Naive thymus-derived CD8-positive, alpha-beta T cell (primary cell): ENCODE measurements at places on chromosomes 5 and 9. TPM values are rescaled to one million over a fixed set of nuclear protein-coding genes. Genes with fewer than 3 reads are reported as not detected.
A peak's percentile ranks its signal among the peaks of the same experiment; 100 is the strongest.

Gene DPP7
- 278 TPM for total RNA-seq

Gene HSPB3
- not detected for total RNA-seq

Gene BICD2
- 29.1 TPM for total RNA-seq

Gene DDX4
- total RNA-seq = not detected

DNA sequence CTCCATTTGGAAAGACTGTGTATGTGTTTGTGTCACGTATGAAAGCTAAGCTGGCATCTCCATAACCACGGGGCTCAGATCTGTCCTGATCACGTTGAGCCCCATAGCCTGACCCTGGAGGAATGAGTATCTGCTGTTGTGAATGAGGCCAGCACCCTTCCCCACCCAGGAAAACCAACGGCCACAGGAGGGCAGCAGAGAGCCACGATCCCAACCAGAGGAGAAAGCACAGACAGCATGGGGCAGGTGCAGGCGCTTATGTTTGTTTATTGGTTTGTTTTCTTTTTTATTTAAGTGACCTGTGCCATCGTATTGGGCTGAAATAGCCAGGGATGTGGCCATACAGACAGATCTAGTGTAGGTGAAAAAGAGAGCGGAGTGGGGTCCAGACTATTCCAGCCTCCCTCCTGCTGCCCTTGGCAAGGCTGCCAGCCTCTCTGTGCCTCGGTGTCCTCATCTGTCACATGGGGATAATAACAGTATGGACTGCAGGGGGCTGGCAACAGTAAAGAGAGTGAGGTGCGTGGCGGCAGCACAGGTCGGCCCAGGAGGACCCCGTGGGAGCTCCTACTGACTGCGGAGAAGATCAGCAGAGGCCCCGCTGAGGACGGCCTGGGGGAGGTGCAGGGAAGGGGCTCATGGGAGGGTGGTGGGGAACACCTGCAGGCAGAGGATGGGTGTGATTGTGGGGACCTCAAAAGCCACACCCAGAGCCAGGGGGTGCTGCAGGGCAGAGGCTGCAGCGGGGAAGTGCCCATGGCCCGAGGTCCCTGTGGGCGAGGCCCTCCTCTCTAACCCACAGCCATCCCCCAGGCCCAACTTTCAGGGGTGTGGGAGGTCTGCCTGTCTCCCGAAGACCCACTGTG lies 12.1 kb downstream of the OR2V2 start:
- peak overlapping the region; percentile 82 for H3K4me3 ChIP-seq
- H3K36me3 ChIP-seq = no peaks in the 10 kb centered on the region
- peaks cover 5% of the 10 kb centered on the region for H3K27me3 ChIP-seq
- peak; percentile 92 for DNase-seq
- H3K4me1 ChIP-seq = peaks cover 15% of the 10 kb centered on the region
- H3K27ac ChIP-seq = peak overlapping the region; percentile 96

DNA sequence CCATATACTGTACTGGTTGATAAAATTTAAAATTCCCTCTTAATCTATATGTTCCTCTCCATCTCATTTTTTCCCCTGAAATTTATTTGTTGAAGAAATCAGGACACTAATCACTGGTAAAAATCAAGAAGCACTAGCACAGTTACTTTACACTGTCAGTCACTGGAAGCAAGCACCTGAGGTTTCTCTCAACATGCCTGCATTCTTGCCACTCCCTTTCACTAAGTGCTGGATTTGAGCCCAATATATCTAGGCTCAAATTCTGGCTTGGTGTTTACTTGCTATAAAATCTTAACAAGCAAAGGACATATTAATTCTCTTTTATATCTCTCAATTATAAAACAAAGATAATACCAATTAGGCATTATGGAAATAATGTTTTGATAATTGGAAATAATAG lies 58.6 kb downstream of the DIAPH1 start:
- H3K36me3 ChIP-seq = peaks cover 24% of the 10 kb centered on the region
- H3K27ac ChIP-seq = no peak overlapping the region
- no peak overlapping the region for H3K4me3 ChIP-seq
- no peaks in the 10 kb centered on the region for H3K27me3 ChIP-seq
- peaks cover 29% of the 10 kb centered on the region for H3K4me1 ChIP-seq
- DNase-seq = no peak

DNA sequence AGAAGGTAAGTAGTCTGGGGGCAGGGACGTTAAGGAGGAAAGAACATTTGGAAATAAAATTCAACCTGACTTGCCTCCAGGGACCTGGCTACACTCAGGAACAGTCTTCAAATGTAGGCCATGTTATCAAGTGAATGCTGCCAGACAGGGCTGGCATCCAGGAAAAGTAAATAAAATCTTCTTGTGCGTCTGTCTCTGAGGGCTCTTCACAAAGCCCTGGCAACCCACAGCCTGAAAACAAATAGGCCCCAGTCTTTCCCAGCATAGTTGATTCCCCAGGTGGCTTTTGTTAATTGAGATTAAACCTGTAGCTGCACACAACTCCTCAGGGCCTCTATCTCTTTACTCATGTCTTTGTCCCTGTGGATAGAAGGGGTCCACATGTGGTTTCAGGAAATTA lies 55.4 kb downstream of the STK32A start:
- no peak for DNase-seq
- no peaks in the 10 kb centered on the region for H3K4me1 ChIP-seq
- no peak overlapping the region for H3K4me3 ChIP-seq
- no peaks in the 10 kb centered on the region for H3K36me3 ChIP-seq
- H3K27ac ChIP-seq = no peak overlapping the region
- peaks cover 5% of the 10 kb centered on the region for H3K27me3 ChIP-seq

DNA sequence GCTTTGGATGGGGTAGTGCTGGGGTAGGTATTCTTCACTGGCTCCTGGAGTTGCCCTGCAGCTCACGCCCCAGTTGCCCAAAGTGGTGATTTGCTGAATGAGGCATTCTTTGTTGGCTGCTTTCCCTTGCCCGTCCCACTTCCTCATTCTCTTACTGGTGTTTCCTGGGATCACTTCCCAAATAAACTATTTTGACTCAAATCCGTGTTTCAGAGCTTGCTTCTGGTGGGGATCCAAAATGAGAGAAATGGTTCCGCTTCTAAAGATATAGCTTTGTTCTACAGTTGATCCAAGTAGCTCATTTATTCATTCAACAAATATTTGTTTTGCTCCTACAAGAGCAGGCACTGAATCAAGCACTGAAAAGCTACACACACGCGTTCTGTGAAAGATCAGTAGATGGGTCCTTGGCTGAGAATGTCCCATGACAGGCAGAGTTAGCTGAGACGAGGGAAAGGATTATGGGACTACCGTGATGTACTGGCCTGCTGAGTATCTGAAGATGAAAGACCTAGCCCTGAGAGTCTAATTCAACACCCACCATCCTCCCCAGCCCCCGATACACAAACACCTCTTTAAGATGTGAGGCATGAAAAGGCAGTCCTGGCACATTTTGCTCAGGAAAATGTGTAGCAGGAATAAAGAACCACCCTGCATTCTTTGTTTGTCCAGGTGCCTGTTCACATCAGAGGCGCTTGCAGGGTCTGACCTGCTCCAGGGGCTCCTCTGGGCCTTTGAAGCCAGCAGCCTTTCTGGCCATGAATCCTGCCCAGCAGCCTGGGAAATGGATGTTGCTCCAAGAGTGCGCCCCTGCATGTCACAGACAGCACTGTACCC lies 143.1 kb upstream of the RANBP3L start:
- H3K27me3 ChIP-seq = peaks cover 2% of the 10 kb centered on the region
- no peaks in the 10 kb centered on the region for H3K36me3 ChIP-seq
- H3K27ac ChIP-seq = no peak overlapping the region
- no peak overlapping the region for H3K4me3 ChIP-seq
- DNase-seq = no peak
- no peaks in the 10 kb centered on the region for H3K4me1 ChIP-seq
